ENCODE measurements at places on chromosomes 11 and 22.

- no peak for DNase-seq
These were observed 64.3 kb upstream of the IGLL5 start for GRCh38 chr22:22823131-22823810.

- DNase-seq: no peak
These were observed 133.6 kb upstream of the SESN3 start for GRCh38 chr11:95364324-95365295.

- no peak for DNase-seq
These were observed 5.8 kb upstream of the BRD1 start for GRCh38 chr22:49833340-49834007.

- DNase-seq: no peak
These were observed 267.6 kb upstream of the TENM4 start for GRCh38 chr11:79708319-79708932.

DNA sequence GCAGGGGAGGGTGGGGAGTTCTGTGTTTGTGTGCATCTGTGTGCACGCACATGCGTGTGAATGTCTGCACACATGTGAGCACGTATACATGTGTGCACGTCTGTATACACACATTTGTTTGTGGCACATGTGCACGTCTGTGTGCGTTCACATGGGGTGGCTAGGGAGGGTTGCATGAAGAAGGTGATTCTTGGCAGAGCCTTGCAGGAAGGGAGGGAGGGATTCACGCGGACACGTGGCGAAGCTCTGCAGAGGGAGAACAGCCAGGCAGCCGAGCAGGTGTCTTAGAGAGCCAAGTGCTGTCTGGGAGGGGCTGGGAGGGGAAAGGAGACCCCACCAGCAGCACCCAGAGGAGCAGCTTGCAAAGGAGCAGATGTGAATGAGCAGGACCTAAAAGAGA, 372.1 kb downstream of the BRD1 start:
- peak; percentile 9 for DNase-seq

DNA sequence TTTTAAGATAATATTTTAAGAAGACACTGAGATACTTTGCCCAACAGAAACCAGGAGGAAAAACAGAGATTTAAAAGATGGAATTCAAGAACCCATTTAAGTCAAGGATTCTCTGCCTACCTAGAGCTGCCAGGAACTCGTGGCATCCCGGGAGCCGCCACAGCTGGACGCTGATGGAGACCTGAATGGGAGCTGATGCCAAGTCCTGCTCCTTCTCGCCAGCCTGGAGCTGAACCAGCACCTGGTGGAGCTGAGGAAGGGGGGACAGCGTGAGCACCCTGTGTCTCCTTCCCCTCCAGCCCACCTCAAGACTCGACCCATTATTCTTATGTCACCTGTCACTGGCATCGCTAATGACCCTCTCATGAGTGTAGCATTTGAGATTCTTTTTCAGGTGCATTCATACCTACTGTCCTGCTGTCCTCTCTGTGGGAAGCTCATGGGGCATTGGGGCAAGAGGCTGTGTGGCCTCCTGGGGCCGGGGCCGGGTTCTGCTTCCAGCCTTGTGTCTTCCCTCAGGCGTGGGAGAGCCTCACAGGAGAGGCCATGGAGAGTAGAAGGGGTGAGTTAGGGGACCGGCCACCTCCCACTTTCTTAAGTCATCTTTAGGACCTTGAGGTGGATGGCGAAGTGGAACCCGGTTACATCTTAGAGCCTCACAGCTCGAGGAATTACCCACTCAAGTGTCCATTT, 70.8 kb upstream of the PITPNB start:
- peak; percentile 40 for DNase-seq

DNA sequence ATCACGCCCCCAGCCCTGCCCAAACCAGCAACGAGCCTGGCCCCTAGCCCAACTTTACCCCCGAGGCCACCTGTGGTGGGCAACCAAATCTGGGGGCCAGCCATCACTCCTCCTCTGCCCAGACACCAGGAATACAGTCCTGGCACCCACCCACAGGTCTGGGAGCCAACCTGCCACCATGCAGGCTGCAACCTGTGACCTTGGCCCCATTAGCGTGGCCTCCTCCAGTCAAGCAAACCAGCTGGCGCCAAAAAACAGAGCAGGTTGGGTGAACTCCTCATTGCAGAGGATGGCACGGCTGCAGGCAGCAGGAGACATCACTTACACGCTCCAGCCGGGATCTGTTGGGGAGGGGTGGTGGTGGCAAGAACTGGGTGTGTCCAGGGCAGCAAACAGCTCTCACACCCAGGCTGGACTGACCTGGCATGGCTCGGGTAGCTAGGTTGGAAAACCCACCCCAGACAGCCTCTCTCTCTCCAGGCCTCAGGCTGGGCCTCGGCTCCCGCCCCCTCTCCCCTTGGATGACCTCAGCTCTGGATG, 65.5 kb upstream of the TCF20 start:
- DNase-seq: no peak
